Central memory CD4-positive, alpha-beta T cell (primary cell): ENCODE measurements at places on chromosomes 2 and 18.

- DNase-seq, result no peak
These were observed 99.6 kb upstream of the THSD7B start for GRCh38 chr2:136665736-136666135.

DNA sequence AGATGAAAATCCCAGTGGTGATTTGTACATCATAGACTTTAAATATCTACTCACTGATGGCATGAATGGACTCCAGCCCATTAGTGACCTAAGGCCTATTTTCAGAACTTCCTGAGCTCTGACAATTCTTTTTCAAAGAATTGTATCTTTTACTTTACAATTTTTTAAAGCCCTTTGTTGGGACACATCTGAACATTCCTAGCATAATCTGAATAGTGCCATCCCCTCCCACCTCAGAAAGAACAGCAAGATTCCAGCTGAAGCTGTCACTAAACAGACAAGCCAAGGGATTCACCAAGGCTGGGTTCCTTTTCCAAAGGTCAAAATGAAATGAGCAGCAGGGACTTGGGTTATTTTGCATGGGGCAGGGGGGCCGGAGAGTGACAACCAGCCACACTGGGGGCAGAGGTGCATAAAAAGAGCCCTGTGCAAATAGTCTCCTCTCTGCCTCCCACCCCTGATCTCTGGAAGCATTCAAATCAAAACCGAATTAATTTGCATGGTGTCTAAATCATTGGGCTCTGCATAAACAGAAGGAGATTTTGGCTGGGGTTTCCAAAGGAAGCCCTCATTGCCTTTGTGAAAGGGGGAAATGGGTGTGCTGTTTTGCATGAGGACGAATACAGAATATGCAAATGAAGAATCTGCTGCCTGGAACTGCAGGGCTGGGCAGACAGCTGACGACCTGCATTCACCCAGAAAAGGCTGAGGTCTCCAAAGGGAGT lies 17.2 kb downstream of the EPHA4 start:
- DNase-seq, result no peak

DNA sequence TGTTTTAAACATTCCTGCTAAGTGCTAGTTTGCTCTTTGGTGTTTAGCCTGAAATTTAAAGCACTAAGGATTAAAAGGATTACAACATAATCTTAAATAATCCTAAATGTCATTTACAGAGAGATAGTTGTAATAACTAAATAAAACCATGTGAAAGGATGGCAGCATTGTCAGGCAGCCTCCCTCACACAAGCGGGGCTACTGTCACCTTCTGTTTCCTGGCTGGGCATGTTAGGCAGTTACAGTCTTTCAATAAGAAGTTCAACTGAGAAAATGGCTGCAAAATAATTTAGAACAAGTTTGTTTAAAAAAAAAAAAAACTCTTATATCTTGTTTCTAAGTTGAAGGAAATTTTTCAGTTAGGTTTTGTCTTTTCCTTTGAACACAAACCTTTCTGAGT lies 124.9 kb downstream of the ARHGAP15 start:
- no peak for DNase-seq

GRCh38 chr18:55850904-55851303 lies 262.9 kb upstream of the TCF4 start:
- no peak for DNase-seq

GRCh38 chr18:7812431-7813063 lies 245.4 kb downstream of the PTPRM start:
- no peak for DNase-seq

GRCh38 chr18:79756826-79757225 lies 40.9 kb upstream of the KCNG2 start:
- DNase-seq, result no peak

DNA sequence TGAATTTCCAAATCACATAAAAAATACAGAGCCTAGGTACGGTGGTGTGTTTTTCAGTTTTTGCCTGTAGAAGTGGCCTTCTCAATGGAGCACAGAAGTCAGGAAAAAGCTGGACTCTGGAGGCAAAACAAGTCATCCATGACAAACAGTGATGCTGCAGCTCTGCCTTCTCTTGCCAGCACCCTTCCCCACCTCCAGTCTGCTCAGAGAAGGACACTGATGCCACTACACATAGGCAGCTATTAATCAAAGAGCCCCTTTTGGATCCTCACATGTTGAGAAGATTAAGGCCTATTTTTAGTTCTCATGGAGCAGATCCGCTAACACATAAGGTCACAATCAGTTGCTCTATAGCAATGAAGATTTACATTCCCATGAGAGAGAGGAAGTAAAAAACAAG lies 181.6 kb upstream of the GALNT5 start:
- DNase-seq, result no peak

- DNase-seq, result no peak
These were observed 2.4 kb upstream of the PAX3 start for GRCh38 chr2:222301053-222301795.

- DNase-seq, result no peak
These were observed 74.6 kb upstream of the HDAC4 start for GRCh38 chr2:239475161-239476028.

DNA sequence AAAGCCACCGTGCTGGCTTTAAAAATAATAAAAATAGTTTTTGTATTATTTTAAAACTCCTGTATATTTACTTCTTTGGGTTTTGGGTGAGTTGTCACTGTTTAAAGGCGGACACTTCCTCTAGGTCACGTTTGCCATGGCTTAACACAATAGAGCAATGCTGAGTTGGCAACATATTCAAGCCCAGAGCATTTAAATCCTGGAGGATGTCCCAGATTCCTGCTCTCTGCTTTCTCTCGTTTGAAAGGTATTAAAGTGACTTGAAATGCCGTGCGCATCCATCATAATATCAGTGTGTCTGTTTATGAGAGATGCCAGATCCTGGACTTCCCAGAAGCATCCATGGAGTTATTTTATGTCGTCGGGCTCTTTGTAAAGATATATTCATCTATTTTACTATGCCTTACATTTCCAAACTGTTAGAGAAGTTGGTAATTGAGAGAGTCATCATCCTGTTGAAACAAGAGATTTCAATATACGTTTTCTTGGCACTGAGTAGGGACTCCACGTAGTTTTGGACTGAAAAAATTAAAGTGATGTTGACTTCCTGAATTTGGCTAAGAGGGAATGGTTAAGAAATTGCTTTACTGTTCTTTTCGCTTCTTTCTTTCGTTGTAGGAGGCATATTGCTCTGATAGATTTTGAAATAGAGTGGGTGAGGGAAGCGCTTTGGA lies 150.6 kb downstream of the ZNF236 start:
- DNase-seq, result no peak

DNA sequence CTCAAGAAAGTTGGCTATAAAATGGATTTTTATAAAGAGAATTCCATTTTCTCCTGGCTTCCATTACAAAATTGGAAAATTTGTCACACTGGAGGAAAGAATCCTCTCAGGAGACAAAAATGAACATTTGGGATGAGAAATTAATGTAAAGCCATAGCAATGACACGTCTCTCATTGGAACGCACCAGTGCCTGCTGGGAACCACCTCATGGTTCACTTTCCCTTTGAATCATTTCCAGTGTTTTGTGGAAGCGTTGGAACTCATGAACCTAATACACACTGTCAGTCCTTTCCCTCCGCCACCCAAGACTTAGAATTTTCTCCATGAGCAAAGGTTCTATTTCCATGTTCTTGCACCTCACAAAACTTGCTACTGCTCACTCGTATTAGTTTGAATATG lies 21.0 kb upstream of the NRP2 start:
- no peak for DNase-seq

DNA sequence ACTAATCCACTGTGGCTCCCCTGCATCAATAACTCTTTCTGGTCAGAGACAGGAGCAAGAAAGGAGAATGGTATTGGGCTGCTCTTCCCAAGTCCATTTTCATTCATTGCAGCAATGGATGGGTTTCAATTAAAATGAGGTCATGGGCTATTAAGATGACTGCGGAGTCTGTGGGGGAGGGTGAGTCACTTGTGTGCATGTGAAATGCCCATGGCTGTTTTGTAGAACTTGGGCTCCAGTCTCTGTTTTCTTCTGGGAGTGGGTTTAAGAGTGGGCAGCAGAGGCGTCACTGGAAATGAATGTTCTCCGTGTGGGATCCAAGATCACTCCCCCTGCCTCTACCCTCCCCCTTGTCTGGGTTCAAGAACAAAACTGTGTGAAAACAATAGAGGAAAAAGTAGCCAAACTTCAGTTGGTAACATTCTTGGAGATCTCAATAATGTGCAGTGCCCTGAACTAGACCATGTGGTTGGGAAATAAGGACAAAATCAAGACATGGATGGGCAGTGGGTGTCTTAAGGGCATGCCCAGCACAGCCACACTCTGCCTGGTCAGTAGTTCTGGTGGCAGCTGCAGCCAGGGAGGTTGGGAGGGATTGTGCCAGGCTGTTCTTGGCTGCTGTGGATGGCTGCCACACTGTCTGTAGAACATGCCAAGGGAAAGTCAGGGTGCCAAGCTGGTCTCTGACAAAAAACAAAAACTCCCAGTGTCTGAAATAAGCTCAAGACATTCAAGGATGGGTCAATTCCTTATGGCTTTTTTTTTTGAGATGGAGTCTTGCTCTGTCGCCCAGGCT lies 68.2 kb upstream of the CXCR4 start:
- no peak for DNase-seq

GRCh38 chr18:53991202-53991601 lies 233.3 kb downstream of the MBD2 start:
- no peak for DNase-seq

DNA sequence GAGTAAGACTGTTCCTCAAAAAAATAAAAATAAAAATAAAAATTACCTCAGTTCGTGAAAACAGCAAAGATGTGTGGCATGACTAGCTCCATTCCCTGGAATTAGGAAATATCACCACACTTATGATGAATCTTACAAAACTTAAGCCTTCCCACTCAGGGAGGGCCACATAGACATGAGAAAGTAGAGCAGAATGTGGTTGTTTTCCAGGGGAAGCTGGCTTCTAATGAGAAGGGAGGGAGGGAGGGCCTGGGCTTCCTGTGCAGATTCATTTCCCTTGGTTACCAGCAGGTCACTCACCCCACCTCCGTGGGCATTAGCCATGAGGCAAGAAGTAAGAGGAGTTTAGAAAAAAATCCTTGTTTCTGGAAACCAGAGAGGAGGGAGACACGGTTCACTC lies 95.9 kb upstream of the RMDN2 start:
- no peak for DNase-seq

- no peak for DNase-seq
These were observed 228.3 kb downstream of the SEPTIN10 start for GRCh38 chr2:109385506-109385905.

GRCh38 chr18:79323471-79323870 lies 72.3 kb upstream of the NFATC1 start:
- DNase-seq, result no peak

DNA sequence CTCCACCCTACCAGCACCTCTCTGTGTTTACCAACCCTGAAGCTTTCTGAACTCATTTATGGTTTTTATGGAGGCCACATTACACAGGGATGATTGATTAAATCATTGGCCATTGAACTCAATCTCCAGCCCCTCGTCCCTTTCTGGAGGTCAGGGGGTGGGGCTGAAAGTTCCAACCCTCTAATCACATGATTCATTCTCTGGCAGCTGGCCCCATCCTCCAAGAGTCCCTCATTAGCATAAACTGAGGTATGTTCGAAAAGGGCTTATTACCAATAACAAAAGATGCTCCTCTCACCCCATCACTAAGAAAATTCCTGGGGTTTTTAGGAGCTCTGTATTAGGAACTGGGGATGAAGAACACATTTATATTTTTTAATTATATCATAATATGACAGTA lies 92.3 kb downstream of the DIS3L2 start:
- DNase-seq, result no peak

- DNase-seq, result no peak
These were observed 307.6 kb downstream of the RIT2 start for GRCh38 chr18:42807887-42808286.

GRCh38 chr18:13617826-13618515 lies 108.4 kb downstream of the FAM210A start:
- no peak for DNase-seq

GRCh38 chr2:153808679-153809078 lies 63.0 kb upstream of the GALNT13 start:
- no peak for DNase-seq

- no peak for DNase-seq
These were observed 107.2 kb upstream of the CDH2 start for GRCh38 chr18:28284132-28284531.

DNA sequence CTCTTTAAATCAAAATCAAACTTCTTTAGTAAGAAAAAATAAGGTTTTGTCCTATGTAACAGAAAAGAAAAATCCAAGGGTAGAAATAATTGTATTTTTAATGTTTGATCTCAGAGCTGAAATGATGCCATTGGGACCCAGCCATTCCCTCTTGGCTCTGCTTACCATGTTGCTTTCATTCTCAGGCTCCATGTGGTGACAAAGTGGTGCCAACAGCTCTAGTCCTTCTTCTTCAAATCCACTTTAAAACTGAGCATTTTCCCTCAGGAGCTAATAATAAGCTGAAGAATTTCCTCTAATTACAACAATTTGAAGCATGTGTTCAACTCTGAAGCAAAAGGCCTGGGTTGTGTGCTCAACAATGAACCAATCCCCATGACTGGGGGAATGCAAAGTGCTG lies 327.9 kb downstream of the EN1 start:
- no peak for DNase-seq

DNA sequence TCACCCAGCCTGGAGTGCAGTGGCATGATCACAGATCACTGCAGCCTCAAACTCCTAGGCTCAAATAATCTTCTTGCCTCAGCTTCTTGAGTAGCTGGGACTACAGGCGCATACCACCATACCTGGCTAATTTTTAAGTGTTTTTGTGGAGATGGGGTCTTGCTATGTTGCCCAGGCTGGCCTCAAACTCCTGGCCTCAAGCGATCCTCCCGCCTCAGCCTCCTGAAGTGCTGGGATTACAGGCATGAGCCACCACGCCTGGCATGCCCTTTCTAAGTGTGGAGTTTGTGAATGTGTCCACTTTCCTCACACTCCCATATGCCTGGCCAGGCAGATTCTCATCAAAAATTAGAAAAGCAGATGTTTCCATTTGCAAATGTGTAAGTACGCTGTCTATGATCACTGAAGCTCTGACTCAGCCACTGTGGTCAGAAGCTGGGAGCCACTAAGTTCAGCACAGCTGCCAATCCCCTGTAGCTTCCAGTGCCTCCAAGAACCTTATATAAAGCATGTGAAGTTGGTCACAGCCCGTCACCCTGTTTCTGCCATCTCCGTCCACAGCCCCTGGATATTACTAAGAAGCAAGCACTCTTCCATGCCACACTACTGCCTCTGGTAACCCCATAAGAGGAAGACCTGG lies 155.4 kb downstream of the FAM210A start:
- DNase-seq, result no peak

GRCh38 chr18:40258311-40258710 lies 1696.7 kb upstream of the PIK3C3 start:
- no peak for DNase-seq

GRCh38 chr2:23656597-23656973 lies 270.3 kb downstream of the ATAD2B start:
- no peak for DNase-seq

- DNase-seq, result no peak
These were observed 277.7 kb upstream of the PXDN start for GRCh38 chr2:2021995-2022394.

DNA sequence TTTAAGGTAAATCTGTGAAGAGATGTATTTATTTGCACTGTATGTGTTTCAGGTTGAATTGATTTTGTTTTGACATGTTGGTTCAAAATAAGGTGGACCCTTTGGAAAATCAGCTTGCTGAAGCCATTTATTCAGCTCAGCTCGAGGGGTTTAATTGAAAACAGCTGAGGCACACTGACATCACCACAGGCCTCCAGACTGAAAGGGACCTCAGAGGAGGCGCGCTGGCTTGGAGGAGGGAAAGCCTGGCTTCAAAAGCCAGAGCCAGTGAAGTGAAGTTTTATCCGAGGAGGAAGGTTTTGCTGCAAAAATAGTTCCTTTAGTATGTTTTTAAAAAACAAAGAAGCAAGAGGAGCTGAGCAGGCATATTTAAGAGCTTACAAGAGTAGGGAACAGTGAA lies 26.9 kb upstream of the DNMT3A start:
- no peak for DNase-seq

- DNase-seq, result no peak
These were observed 478.8 kb downstream of the ADCYAP1 start for GRCh38 chr18:1383465-1383864.
